ENCODE measurements at places on chromosomes 13 and 19.

GRCh38 chr13:21176982-21177284, 475 bp downstream of the MRPL57 start:
- DNase-seq: no peak

DNA sequence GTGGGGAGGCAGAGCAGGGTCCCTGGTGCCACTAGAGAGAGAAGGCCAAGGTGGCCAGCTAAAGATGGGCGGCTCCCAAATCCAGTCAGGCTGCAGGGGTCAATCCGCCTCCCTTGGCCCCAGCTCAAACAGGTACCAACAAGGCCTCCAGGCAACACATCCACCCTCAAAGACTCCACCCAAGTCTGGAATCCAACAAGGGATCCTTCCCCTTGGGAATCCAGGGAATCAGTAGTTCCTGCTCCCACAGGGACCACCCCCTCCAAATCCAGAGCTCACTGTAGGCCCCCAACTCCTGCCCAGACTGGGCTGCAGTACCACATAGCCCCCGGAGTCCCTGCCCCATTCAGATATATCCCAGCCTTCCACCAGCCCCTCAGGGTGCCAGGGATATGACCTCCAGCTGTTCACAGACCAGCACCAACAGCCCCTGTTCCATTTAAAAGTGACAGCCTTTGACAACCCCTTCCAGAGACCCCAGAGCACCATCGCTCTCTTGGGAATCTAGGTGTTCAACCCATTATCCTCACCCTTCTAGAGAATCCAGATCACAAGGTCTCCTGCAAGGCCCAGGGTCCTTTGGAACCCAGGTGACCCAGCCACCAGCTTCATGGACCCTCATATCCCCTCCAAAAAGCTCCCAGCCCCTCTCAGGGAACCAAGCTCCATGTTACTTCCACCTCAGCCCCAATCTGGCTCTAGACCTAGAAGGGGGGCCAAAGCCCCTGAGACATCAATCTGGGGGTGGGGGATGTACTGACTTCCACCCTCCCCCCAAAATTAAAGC, 3.2 kb downstream of the ERF start:
- DNase-seq: no peak

- DNase-seq: no peak
These were observed 8.9 kb upstream of the GDF15 start for GRCh38 chr19:18377026-18377425.

DNA sequence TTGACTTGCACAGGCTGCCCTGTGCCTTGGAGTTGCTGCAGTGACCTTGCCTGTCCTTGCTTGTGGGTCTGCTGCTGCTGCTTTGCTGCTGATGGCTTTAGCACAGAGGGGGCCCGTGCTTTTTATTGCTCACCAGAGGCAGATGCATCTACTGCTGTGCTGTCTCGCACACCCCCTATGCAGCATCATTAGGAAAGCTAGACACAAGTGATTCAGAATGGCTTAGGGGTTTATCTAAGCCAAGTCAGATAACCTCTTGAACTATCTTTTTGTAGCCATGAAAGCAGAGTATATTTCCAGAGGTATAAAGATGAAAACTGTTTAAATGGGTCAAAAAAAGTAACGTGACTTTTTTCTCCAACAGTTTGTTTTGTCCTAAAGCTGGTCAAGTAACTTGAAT, 7.8 kb downstream of the GTF3A start:
- no peak for DNase-seq

DNA sequence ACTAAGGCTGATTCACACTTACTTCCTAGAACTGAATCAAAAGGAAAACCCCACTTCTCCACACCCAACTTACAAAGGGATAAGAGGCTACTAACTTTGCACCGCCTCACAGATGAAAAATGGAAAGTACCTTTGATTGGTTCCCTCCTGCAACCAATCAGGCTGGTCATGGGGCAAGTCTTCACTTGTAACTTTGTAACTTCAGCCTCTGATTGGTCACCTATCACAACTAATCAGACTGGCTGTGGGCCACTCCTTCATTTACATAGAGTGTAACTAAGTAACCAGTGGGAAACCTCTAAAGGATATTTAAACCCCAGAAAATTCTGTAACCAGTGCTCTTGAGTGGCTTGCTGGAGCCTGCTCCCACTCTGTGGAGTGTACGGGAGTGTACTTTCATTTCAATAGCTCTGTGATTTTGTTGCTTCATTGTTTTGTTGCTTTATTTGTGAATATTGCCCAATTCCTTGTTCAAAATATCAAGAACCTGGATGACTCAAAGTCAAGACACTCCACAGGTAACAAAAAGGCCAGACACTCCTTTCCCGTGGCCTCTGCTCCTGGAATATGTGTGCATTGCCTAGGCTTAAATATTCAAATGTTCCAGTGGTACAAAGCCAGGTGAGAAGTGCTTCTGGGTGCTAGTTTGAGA, 50.5 kb downstream of the RFC3 start:
- no peak for DNase-seq

DNA sequence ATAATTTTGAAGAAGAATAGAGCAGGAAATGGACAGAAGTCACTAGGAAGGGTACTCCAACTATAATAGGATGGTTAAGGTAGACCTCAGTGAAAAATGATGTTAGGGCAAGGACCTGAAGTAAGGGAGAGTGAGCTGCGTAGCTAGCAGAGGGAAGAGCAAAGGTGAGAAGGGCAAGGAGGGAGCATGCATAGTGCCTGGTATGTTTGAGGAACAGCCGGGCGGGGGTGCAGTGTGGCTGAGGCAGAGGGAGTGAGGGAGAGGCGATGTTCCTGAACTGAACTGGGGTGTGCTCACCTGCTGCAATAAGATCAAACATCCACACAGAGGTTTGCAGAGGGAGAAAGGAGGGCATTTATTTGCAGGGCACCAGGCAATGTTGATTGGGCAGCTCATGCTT, 110.4 kb downstream of the DNAJC15 start:
- no peak for DNase-seq

DNA sequence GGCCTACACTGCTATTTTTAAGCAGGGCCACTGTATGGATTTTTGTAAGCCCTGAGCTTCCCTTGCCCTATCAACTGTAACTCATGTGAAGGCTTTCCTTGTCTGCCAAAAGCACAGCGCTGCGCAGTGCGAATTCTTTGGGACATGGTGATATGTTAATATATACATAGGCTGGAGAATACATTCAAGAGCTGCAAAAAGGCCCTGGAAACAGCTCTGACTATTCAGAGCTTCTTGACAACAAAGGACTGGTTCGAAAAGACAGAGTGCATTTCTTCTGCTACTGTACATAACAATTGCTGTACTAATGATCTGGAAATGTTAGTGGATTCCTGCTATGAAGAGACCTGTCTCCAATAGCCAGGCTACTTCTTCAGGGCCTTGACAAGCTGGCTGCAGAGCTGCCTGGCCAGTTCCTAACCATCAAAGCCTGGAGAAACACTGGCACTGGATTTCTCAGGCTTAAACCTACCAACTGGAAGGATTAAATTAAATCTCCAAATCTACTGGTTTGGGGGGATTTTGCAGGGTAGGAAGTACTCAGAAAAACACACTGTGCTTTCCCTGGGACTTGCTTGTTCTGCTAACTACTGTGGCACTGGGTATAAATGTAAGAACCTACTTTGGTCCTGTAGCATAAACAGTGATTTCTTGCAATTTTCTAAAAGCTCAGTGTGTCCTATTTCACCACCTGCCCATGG, 246.9 kb downstream of the DNAJC15 start:
- no peak for DNase-seq

GRCh38 chr19:4536798-4537197, 1.8 kb upstream of the PLIN5 start:
- no peak for DNase-seq

DNA sequence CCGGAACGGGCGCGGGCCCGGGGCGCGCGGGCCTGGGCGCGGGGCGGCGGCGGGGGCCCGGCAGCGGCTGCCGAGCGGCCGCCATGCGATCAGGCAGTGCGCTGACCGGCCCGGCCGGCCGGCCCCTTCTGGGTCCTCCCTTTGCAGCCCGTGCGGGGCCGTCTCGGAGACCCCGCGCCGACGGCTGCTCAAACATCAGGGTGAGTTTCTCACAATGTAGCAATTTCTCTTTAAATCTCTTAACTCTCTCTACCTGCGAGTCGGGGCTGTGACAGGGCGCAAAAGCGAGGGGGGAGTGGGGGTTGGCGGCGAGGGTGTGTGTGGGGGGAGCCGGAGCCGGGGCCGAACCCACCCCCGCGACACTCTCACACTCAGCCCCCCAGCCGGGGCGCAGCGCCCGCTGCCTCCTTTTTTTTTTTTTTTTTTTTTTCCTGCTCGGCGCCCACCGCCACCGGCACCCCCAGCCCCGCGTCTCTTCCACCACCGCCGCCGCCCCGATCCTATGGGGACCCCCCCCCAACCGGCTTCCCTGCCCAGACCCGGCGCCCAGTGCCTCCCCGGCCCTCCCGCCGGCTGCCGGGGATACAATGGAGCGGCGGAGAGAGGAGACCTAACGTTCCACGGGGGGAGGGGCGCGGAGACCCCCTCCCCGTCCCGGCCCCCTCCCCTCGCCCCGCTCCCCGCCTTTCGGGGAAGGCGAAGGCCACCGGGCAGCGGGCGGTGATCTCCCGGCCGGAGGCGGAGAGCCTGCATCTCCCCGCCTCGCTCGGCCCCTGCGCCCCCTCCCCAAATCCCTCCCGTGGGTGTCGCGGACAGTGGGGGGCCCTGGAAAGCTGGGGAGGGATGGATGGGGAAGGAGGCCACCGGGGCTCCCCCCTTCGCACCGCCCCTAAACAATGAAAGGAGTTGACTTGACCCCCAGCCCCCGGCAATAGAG, at the start of gene BICRA:
Gene BICRA (plus strand): TSS at position 166 of the 937 bp plus-strand sequence. CDS start 64,441 bp downstream, outside the sequence.
- peak; percentile 82 for DNase-seq

GRCh38 chr19:34319230-34319585, 45.8 kb upstream of the GPI start:
- DNase-seq: peak; percentile 34

- peak; percentile 44 for DNase-seq
These were observed 412.1 kb downstream of the KLF12 start for GRCh38 chr13:73722120-73722519.

Measured in RWPE1 (cell line).